PC-9 (cell line): ENCODE measurements at places on chromosomes 4 and X. TPM values are rescaled to one million over a fixed set of nuclear protein-coding genes. Genes with fewer than 3 reads are reported as not detected.

The GAK gene
- total RNA-seq, result 114 and 138 TPM in 2 replicates

The F11 gene
- total RNA-seq, result not detected in 2 replicates

The ETNPPL gene
- not detected in 2 replicates for total RNA-seq

The CXorf49 gene
- total RNA-seq, result not detected in 2 replicates

The PPBP gene
- not detected in 2 replicates for total RNA-seq

The CXXC4 gene
- 0.76 and 0.80 TPM in 2 replicates for total RNA-seq

The SSX1 gene
- not detected in 2 replicates for total RNA-seq

The DTHD1 gene
- total RNA-seq, result not detected in 2 replicates

The LGI2 gene
- total RNA-seq, result not detected in 2 replicates

The PAK3 gene
- not detected in 2 replicates for total RNA-seq

The LDOC1 gene
- 42.4 and 49.5 TPM in 2 replicates for total RNA-seq

The ZFP42 gene
- not detected in 2 replicates for total RNA-seq
